ENCODE measurements at places on chromosomes 16 and 17.

GRCh38 chr16:70691223-70692129, 5.6 kb upstream of the MTSS2 start:
- no peak for DNase-seq

DNA sequence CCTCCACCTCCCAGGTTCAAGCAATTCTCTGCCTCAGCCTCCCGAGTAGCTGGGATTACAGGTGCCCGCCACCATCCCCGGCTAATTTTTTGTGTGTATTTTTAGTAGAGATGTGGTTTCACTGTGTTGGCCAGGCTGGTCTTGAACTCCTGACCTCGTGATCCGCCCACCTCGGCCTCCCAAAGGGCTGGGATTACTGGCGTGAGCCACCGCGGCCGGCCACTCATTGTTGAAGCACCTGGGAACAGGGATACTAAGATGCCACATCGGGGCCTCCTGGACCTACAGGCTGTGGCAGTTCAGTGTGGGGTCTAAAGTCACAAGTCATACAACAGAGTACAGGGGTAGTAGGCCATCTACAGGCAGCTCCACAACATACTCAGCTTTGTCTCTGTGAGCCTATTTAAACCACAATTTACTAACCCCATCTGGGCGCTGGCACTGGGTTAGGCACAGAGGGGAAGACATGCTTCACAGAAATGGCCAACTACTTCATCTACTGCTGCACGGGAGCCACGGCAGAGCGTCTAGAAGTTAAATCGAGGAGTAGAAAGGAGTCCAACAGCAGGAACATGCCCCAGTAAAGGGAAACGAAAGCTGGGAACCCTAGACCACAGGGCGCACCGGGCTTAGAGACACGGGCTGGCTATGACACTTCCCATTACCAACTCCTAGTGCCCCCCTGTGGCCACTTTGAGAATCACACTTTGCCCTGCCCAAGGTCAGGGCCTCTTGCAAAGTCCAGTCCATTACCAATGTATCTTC, 4.3 kb downstream of the VAMP2 start:
- DNase-seq: peak; percentile 82

DNA sequence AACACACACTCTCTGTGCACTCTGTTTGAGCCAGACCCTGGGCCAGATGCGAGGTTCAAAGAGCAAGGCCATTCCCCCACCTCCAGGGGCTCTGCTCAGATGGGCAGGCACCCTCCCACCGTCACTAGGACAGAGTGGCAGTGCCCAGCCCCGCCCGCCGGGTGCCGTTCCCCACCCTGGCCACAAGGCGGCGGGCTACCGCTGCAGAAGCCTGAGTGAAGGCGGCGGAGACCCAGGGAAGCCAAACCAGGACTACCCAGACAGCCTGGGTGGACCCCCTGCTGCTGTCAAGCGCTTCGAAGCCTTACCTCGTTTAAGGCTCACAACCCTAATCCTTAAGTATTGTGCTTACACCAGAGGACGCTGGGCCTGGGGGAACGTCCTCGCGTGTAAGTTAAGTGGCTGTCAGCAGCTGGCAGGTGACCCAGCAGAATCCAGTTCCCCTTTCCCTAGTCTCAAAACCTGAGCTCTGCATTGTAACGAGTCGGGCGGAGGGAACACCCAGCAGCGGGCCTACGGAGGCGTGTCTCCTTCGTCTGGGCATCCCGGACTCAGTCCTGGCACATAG, 4.5 kb downstream of the ARHGAP27 start:
- DNase-seq: peak; percentile 68

GRCh38 chr16:56192635-56192945, 1.3 kb downstream of the GNAO1 start:
- no peak for DNase-seq

GRCh38 chr17:74866198-74866835, 6.5 kb downstream of the FDXR start:
- DNase-seq: no peak

- no peak for DNase-seq
Measured at GRCh38 chr16:19001788-19002187, 18.1 kb downstream of the TMC7 start.

GRCh38 chr16:2237493-2238149, 1.4 kb downstream of the DNASE1L2 start:
- DNase-seq: no peak

DNA sequence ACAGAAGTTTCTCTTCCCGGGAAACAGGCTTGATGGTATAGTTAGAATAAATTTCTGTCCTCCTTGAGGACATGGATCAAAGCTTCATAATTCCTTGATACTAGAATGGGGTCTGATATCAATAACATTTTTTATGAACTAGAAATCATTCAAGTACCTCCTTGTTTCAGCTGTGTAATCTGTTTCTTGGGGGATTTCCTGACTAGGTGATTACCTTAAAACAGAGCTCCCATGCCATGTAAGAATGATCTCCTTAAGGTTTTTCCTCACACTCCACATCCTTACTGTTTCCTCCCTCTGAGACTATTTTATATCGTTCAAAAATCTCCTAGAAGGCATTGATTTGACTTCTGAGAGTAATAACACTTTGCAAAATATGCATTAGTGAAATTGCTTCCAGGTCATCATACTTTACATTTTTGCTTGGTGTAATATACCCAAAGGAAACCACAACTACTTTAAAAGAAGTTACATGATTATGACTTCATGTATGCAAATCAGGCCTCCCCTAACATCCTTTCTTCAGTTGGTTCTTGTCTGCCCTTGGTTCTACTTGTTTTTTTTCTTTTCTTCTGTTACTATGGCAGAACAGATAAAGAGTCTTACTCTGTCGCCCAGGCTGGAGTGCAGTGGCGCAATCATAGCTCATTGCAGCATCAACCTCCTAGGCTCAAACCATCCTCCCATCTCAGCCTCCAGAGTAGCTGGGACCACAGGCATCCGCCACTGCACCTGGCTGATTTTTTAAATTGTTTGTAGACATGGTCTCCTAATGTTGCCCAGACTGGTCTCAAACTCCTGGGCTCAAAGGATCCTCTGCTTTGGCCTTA, 388.8 kb downstream of the ZFHX3 start:
- no peak for DNase-seq

GRCh38 chr16:49158029-49158642, 123.5 kb downstream of the CBLN1 start:
- DNase-seq: no peak

DNA sequence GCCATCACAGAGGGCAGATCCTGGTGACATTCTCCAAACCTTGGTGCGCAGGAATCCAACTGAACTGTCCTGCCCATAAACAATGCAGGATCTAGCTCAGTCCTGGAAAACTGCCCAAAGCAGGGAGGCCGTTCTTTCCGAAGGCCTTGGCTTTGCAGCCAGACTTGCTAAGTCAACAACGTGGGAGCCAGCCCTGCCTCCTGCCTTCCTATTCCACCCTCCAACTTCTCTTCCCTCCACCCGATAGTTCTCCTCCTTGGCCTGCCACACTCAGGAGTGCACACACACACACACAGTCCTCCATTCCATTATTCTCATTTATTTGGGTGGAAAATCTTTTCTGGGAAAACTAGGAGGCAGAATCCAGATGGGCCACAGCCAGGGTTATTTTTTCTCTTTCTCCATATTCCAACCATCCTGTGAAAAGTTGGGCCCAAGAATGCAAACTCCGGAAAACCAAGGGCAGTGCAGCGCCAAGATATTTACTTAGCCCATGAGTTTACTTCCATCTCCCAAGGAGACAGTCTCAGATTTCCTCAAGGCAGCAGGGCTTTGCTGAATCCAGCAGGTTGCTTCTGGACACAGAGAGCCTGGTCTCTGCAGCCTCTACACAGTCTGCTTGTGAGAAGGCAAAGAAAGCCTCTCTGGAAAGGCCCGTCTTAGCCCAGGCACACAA, 15.8 kb downstream of the COPRS start:
- no peak for DNase-seq

- no peak for DNase-seq
Measured at GRCh38 chr17:35645923-35646322, 58.8 kb downstream of the AP2B1 start.

DNA sequence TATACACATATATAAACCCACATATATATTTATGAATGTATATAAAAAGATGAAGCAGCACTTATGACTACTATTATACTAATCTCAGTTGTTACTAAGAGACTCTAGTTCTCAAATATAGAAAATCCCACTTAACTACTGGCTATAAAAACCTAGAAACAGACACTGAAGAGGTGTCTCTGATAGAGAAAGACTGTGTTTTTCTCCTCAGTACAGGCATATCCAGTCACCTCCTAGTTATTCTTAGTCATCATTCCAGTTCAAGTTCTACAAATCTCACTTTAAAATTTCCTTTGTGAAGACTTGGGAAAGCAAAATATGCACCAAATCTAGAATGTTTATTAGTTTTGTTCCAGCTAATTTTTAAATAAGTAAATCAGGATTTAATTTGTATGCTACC, 93.9 kb downstream of the STH start:
- no peak for DNase-seq

GRCh38 chr17:77099997-77100396, 40.8 kb upstream of the SEC14L1 start:
- no peak for DNase-seq

DNA sequence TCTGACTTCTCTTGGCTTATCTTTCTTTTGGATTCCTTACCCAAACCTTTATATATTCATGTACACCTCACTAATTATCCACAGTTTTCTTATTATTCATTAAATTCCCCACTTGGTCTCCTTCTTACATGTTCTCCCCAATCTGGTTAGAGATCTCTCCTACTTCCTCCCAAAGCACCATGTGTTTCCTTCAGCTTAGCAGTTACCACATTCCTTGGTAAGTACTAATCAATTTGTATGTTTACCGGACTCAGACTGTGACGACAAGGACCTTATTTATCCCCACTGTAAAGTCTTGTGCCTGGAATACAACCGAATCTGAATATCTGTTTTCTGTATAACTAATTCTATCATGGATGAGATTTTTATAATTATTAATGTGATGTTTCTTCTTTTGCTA, 389.5 kb downstream of the KCNJ2 start:
- no peak for DNase-seq

- DNase-seq: no peak
Measured at GRCh38 chr17:79792984-79793923, 3.6 kb downstream of the CBX8 start.

GRCh38 chr16:87926246-87927194, 9.8 kb downstream of the CA5A start:
- no peak for DNase-seq

DNA sequence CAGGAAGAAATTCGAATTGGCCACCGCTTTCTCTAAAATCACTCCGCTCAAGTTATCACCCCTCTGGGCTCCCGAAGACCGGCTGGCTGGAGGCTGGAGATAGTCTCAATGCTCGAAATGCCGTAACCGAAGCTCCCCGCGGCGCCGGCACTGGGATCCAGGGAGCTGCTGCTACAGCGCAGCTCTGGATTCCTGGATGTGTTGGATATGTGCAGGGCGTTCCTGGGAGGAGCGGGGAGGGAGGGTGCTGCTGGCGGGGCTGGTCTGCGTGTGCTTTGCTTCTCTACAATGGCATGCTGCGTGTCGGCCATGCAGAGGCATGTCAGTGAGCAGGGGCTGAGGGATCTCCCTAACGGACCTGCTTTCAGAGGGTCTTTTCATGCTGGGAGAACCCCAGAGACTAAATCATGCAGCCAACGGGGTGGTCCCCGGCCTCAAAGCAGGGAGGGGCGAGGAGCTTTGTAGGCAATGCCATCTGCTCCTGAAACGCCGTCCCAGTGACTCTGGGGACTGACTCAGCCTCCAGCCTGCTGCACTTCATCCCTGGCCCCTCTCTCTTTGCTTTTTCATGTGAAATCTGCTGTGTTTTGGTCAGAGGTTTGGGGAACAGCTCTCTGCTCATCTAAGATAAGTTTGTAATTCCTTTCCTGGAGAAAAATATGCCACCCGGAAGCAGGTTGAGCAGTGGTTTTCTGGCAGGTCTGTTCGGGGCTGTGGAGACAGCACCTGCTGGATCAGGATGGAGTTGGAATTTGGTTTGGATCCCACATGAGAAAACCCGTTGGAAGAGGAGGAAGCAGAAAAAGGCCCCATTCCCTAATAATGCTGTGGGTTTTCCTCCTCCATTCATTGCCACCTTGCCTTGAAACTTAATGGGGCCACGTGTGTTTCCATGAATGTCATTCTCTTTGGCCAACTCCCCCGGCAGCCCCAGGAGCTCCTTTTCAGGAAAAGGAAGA, 311.4 kb downstream of the SEC14L1 start:
- DNase-seq: no peak

GRCh38 chr17:17497065-17497844, 1.1 kb upstream of the RASD1 start:
- no peak for DNase-seq

- DNase-seq: no peak
Measured at GRCh38 chr16:3056336-3057180, 8.9 kb upstream of the IL32 start.

DNA sequence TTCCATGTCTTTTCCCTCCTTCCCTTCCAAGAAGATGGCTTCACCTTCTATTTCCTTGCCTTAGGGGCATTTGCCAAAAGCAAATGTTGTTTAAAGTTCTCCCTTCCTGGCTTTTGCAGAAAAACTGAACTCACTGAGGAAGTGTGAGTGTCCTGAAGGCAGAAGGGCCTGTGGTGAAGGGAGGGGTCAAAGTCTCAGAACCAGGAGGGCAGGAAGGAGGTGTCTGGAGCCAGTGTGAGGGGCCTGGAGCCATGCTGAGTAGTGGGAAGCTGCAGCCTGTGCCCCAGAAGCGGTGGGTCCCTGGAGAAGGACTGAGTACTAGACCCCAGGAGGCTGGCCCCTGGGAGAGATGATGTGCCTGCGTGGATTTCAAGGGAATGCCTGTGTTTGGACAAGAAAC, 23.8 kb upstream of the SUPT4H1 start:
- DNase-seq: no peak

DNA sequence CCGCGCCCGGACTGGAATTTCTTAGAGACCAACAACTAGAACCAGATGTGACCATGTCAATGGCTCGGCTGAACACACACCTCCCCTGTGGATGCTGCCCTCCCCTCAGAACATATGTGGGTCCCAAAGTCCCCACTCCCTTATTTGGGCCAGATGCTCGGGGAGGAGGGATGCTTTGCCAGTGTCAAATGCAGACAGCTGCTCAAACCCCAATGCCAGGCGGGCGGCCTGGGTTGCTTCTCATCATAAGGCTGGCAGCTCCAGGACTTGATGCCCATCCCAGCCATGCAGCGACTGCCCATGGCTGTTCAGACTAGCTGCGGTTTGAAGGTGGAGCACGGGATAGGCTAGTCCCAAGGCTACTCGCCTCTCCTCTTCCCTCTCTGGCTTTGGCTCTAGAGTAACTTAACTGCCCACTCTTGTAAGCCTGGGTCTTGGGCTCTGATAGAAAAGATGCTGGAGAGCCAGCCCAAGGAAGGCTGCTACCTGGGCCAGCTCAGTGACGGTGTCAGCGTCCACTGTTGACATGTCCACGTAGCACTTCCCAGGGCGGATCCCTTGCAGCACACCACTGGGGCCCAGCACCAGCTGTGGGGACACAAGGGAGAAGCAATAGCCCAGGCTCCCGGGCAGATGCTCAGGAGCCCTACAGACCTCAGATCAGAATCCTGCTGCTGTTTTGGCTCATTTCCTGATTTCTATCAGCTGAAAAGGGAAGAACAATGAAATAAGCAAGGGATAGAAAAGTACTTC, 11.0 kb upstream of the ROGDI start:
- DNase-seq: no peak

- no peak for DNase-seq
Measured at GRCh38 chr17:81237591-81238489, 1.0 kb downstream of the TEPSIN start.

Data from stimulated activated CD4-positive, alpha-beta T cell treated with anti-CD3 and anti-CD28 coated beads, Interleukin-1b, Interleukin-23, amount 100 ng/mL, for 24 hours (primary cell).